ENCODE measurements at places on chromosomes 12 and 14.

GRCh38 chr12:119681111-119681510 is 13.2 kb downstream of the PRKAB1 start:
- DNase-seq: no peak

- no peak for DNase-seq
Observed at GRCh38 chr14:76926521-76927251, 100.5 kb downstream of the LRRC74A start.

DNA sequence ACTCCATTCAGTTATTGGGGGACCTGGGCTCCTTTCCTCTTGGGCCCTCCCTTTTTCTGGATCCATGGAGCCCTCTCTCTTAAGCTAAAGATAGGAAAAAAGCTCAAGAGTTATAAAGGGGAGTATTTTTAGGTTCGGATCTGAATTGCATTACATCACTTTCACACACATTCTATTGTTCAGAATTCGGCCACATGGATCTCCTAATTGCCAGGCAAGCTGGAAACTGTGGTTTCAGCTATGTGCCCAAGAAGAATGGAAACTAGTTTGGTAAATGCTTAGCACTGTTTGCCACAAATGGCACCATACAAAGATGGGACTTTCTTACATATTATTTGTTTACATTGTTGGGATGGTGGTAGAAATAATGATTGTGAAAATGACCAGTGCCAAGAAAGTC is 145.6 kb downstream of the LRIG3 start:
- DNase-seq: no peak

DNA sequence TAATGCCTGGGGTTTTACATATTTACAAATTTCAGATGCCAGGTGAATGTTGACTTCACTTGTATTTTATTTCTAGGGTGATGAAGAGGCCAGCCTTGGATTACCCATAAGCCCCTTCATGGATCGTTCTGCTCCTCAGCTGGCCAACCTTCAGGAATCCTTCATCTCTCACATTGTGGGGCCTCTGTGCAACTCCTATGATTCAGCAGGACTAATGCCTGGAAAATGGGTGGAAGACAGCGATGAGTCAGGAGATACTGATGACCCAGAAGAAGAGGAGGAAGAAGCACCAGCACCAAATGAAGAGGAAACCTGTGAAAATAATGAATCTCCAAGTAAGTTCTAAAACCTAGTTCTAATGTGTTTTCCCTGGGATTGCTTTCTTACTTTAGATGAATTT is 41.3 kb upstream of the SLCO1C1 start:
- DNase-seq: no peak

- no peak for DNase-seq
Observed at GRCh38 chr14:103107941-103108748, 13.6 kb downstream of the EXOC3L4 start.

- DNase-seq: no peak
Observed at GRCh38 chr14:39755269-39755878, 323.1 kb upstream of the FBXO33 start.

DNA sequence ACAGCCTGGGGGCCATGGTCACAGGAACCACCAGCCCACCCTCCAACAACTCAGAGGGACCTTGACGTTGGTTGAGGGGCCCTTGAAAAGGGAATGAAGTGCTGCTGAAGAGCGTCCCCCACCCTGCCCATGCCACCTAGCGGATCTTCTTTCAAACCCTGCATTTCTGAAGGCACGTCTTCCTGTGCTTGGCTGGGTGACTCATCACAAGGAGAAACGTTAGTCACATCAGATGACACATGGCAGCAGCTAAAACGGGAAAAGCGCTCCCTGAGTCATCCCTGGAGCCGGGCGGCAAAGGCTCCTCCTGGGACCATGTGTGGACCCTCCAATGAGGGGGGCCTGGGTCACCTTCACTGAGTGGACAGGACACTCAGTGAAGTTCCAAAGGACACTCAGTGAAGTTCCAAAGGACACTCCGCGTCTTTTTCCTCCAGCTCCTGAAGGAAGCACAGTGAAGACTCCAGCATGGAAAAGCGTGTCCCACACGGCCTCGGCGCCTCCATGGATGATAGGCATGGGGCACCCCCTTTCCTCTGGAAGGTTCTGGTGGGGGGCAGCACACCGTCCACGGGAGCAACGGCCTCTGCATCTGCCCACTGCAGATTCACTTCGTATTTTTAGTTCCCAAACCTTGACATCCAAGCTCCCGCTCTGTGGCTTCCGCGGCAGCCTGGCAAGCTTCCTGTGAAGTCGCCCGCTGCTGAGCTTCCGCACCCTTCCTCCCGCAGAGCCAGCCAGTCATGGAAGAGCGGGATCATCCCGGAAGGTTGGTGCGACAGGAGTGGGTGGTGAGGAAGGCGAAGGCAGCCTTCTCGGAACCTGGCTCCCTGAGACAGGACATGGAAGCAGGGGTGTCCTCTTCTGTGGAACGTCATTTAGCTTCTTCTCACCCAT is 383.4 kb downstream of the VRK1 start:
- DNase-seq: no peak

- no peak for DNase-seq
Observed at GRCh38 chr14:88910386-88910785, 85.9 kb downstream of the TTC8 start.

DNA sequence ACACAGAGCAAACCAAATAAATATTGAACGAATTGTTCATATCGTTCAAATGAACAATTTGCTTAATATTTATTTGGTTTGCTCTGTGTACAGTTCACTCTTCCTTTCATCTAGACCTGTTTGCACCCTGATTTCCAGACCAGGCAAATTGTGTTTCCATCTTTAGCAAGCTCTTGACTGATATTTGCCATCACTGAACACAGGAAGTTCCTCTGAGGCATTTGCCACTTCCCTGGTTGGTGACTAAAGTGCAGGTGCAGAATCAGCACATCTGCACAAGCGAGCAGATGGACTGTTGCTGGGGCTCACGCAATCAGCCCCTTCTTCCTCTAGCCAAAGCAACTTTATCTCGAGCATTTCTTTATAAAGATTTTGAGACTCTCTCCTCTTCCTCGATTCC is 112.9 kb downstream of the DAAM1 start:
- DNase-seq: peak; percentile 73

DNA sequence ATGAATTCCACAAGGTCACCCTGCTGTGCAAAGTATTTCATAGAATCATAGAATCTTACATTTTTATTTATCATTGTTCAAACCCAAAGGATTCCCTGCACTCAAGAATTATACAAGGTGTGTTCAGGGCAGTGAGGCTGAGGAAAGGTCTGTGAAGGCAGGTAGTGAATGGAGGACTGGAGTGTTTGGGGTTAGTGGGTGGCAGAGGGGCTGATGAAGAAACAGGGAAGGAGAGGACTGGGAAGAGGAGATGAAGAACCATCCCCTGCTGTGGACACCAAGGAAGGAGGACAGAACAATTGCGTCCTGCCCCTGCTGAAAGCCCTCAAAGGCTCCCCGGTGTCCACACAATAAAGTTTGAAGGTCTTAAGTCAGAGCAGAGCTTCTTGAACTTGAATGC is 10.8 kb upstream of the BCDIN3D start:
- DNase-seq: no peak

- no peak for DNase-seq
Observed at GRCh38 chr14:69357544-69358200, 40.4 kb downstream of the ERH start.

DNA sequence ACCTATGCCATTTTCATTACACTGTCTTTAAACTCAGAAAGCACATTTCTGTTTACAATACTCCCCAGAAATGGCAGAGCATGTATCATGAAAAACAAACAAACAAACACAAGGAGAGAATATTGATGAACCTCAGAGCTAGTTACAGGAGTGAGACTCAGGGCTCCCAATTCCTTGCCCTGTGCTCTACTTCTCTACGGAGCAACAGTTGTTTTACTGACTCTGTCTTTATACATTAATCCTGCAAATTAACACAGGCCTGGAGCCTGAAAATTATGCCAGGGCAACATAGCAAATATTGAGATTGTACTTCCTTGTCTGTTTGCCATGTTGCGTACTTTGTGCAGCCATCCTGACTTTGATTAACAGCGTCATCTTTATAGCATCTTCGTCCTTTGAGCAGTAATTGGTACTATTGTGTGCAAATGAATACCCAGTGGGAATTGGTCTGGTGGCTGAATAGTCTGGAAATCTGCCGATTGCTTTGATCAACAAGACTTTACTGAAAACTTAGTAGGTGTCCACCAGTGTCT is 15.2 kb upstream of the AKAP6 start:
- no peak for DNase-seq

DNA sequence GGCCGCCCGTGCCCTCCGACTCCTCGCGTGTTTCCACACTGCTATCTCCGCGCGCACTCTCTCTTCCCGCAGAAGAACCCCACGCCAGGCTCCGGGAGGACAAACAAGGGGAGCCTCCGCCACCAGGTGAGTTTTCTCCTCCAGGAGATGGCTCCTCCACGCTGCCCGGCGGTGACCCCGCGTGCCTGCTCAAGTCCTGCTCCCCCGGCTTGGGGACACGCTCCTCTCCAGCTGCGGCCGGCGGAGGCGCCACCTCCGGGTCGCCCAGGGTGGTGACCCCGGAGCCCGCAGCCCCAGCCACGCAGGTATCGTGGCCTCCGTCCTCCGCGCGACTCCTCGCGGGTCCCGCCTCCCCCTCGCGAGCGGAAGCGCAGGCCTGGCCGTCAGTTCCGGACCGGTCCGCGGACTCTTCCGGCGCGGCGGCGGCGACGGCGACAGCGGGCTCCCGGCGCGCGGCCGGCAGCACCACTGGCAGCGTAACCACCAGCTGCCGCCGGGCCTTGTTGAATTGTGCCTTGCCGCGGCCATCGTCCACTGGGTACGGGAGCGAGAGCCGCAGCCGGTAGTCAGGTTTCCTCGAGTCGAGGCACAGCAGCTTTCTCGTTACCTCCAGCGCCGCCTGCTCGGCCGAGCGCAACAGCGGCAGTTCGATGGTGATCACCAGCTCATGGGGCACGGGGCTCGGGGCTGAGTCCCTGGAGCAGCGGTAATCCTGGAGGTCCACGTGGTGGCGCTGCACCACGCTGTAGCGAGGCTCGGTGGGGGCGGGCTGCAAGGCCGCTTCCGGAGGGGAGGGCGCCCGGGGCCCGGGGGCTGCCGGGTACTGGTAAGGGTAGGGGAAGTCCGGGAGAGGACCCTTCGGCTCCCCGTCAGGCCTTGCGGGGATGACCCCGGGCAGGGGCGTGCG is 1.2 kb downstream of the DNAAF2 start:
- peak; percentile 81 for DNase-seq

- DNase-seq: no peak
Observed at GRCh38 chr14:50725761-50726160, 57.7 kb upstream of the SAV1 start.

- no peak for DNase-seq
Observed at GRCh38 chr14:22939684-22940083, 10.5 kb upstream of the PRMT5 start.

- peak; percentile 58 for DNase-seq
Observed at GRCh38 chr12:101876861-101877805, at the start of gene DRAM1. TSS of gene DRAM1 (plus strand) at chr12:101877580. CDS start at chr12:101877790, 210 bp downstream.

DNA sequence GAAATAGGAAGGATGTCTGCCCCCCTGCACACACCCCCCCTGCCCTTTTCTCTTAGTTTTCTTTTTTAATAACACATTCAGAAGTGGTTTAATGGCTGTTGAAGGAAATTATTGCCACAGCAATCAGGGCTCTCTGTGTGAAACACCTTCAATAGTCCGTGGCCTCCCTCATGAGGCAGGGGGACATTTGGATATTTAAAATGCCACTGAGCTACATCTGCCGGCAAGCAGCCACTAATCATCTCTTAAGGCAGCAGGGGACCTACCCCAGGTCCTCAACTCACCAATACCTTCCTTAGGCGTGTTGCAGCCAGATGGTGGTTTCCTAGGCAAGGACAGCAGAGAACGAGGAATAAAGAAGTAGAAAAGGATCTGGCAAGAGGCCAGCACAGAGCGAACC is 283.2 kb downstream of the TTC8 start:
- DNase-seq: peak; percentile 52

DNA sequence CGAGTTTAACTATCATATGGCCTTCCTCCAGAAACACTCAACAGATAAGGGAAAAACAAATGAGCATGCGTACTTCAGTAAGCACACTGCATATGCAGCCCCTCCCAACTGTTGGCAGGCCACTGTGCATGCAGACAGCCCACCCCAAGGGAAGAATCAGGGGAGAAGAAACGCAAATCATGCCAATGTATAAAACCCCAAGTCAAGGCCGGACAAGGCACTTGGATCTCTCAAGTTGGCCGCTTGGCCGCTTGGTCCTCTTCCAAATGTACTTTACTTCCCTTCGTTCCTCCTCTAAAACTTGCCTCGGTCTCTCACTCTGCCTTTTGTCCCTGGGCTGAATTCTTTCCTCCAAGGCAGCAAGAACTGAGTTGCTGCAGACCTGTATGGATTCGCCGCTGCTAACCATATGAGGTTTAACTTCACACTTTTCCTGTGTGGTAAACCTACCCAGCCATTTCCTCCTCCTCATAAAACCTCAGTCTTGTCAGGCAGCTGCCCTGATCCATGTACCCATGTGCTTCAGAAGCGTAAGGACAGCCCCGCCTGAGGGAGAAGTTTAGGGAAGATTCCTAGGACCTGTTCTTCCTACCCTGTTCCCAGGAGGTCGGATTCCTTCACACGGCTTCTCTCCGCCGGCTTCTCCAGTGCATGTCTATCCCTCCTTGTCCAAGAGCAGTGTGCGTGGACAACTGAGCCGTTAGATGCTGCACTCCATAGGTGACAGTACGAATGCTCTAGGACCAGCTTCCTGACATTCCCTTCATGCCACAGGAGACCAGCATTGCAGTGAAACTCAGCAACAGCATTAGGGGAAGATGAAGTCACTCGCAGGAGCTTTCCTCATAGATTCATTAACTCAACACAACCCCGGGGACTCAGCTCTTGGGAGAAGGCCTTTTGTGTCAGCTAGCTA is 188.0 kb downstream of the MON2 start:
- DNase-seq: no peak

DNA sequence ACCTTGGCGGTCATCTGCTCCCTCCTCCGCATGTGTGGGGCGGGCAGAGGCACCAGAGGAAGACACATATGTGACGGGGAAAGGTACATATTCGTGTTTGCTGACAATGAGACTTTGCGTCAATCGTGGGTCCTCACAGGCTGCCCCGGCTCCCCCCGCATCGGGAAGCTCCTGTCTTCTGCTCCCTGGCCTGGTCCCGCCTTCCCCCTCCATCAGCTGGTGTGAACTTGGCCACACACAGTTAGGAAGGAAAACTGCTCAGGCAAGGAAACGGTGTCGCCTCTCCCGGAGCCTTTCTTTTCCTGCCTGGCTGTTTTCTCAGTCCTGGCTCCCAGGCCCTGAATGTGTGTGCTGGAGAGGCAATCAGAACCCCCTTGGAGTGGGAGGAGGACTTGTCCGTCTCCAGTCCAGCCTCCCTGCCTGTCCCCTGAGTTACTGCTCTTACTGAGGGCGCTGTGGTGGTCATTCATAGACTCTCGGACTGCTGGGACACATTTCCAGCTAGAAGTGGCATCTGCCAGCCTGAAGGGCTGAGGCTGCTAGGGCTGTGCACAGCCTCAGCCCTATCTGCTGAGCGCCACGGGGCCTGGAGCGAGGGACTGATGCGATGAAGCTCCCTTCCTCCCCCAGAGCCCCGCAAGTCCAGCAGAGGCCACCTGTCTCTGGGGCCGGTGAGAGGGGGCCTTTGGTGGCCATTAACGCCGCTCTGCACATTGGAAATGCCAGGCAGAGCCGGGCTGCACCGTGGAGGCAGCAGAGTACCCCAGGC is 44.2 kb upstream of the TSPAN9 start:
- DNase-seq: no peak

- peak; percentile 55 for DNase-seq
Observed at GRCh38 chr14:64825509-64825908, 54.2 kb downstream of the SPTB start.
